ENCODE measurements at places on chromosomes 3 and 15.

- DNase-seq, result no peak
These were observed 218.0 kb upstream of the CDIN1 start for GRCh38 chr15:36361351-36361870.

- no peak for DNase-seq
These were observed 317.3 kb upstream of the WNT5A start for GRCh38 chr3:55804170-55805095.

GRCh38 chr3:16412192-16412800 is 101.2 kb downstream of the RFTN1 start:
- DNase-seq, result no peak

- DNase-seq, result no peak
These were observed 1261.1 kb downstream of the ROBO1 start for GRCh38 chr3:78506581-78507195.

DNA sequence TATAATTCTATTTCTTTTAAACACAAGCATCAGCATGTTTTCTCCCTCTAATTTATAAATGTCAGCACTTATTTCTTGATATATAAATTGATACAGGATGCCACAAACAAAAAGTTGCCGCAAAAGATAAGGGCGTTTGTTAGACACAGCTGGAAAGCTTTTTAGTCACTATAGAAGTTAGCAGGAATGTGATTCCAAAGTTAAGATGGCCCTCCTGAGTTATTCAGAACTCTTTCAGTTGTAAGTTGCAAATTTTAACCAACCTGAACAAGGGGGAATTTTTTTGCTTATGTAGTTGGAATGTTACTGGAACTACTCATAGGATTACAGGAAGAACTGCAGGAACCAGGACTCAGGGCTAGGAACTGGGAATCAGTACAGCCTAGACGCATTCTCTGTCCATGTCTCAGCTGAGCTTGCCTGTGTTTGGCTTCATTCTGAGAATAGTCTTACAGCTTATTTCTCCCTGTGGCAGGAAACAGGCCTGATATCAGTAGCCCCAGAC is 166.3 kb downstream of the VGLL4 start:
- no peak for DNase-seq

DNA sequence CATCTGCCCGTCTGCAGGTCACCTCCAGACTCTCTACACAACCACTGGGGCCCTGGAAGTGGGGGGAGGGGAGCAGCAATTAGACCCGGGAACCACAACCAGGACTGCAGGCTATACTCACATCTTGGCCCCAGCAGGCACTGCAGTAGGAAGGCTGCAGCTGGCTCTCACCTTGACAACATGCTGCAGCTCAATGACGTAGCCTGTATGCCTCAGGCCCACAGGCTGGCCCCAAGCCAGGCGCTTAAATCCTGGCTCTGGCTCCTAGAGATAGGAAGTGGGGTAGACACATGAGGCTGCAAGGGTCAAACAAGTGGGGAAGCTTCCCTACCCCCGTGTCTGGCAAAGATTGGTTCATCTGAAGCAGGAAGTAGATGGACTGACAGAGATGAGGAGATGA is 4.6 kb upstream of the QRICH1 start:
- DNase-seq, result no peak

DNA sequence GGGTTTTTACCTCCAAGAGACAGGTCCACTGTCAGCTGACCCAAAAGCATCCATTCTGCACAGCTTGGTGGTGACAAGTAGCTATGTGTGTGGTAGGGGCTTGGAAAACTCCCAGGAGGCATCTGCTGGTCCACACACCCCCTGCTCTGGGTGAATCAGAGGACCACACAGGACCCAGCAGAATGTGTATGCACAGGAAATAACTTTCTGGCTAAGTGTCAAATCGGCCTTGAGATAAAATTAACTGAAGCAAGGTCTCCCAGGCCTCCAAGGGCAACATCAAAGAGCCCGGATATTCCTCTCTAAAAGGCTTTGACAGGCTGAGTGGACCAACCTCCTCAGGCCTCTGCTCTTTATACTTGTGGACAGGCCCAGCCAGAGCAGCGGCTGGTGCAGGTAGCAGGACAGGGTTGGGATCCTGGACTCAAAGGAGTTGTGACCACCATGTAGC is 66.5 kb downstream of the CTNNB1 start:
- no peak for DNase-seq

- no peak for DNase-seq
These were observed 152.5 kb downstream of the ADAMTS17 start for GRCh38 chr15:100189319-100189718.

DNA sequence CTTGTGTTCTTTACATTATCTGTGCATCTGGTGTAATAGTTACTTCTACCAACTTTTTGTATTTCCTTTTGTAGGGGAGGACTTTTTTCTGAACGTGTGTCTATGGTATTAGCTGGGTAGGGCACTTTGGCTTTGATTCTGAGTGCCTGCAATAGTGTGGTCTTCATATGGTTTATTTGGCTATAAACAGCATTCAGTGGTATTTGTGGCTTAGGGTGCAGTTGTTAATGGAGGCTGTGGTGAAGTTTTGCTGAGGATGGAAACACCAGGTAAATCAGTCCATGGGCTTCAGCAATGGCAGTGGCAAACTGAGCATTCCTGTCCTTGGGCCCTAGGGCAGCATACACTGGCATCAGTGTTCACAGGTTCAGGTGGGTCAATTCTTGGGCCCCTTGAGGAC is 230.6 kb upstream of the CTNNB1 start:
- no peak for DNase-seq

- DNase-seq, result no peak
These were observed 201.2 kb upstream of the ARPP21 start for GRCh38 chr3:35438101-35438500.

GRCh38 chr3:128399221-128399915 is 67.3 kb downstream of the DNAJB8 start:
- DNase-seq, result no peak

- no peak for DNase-seq
These were observed 30.7 kb upstream of the SNRK start for GRCh38 chr3:43255662-43256061.

- DNase-seq, result no peak
These were observed 3.4 kb downstream of the PLXNB1 start for GRCh38 chr3:48426401-48426909.

- no peak for DNase-seq
These were observed 210.5 kb upstream of the TLE3 start for GRCh38 chr15:70308011-70308734.

- no peak for DNase-seq
These were observed 469.4 kb upstream of the ROBO2 start for GRCh38 chr3:76570436-76571057.

DNA sequence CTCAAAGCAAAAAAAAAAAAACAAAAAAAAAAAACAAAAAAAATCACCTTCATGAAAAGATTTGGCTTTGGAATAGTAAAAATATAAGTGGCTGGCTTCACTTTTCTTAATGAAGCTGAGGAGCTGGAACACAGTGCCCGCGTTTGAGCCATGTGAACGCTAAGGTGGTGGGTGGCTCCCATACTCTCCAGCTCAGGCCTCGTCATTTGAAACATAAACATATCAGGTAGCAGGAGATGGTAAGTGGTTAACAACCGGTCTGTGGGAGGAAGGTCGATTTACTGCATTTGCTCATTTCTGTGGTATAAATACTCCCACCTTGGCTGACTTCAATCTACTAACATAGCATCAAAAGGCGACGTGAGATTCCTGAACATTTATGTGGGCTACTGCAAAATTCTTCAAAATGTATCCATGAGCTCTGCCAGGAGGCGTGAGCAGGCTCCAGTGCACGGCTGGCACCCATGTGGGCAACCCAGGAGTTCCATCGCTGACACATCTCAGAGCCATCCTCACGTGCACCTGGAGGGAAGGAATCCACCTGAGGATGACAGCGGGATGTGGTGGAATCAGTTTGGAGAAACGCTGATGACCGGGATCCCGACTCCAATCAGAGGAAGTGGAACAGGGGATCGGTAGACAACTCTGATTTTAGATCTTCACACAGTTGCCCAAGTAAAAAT is 157.6 kb downstream of the ATP10A start:
- no peak for DNase-seq

GRCh38 chr3:45132568-45133211 is 13.5 kb downstream of the CDCP1 start:
- DNase-seq, result no peak

DNA sequence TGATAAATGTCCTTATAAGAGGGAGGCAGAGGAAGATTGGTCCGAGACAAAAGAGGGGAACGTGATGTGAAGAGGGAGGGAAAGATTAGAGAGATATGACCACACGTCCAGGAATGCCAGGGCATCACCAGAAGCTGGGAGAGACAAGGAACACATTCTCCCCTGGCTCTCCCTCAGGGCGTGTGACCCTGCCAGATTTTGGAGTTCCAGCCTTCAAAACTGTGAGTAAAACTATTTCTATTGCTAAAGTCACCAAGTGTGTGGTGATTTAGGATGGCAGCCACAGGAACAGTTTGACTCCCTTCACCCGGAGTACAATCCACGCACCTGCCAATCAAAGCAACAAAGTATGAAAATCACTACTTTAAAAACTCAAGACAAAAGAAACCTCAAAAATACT is 32.1 kb upstream of the TJP1 start:
- no peak for DNase-seq

GRCh38 chr3:22176911-22177310 is 425.9 kb upstream of the ZNF385D start:
- DNase-seq, result no peak

- no peak for DNase-seq
These were observed 267.7 kb downstream of the ZBTB20 start for GRCh38 chr3:114879059-114880031.

DNA sequence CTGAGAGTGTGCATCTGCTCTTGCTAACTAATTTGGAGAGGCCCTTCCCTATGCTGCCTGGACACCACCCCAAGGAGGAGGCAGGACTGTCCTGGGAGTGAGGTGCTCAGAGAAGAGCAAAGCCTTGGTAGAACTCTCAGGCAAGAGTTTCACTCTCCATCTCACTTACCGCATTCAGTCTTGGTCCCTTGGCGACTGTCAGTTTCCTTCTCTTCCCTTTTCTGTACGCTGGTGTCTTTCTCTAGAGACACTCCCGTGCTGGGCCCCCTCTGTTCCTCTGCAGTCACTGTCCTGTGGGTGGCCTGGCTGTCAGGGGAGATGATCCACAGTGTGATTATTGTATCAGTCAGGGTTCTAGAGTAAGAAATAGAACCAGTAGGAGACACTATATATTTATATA is 44.0 kb downstream of the IDH2 start:
- no peak for DNase-seq

DNA sequence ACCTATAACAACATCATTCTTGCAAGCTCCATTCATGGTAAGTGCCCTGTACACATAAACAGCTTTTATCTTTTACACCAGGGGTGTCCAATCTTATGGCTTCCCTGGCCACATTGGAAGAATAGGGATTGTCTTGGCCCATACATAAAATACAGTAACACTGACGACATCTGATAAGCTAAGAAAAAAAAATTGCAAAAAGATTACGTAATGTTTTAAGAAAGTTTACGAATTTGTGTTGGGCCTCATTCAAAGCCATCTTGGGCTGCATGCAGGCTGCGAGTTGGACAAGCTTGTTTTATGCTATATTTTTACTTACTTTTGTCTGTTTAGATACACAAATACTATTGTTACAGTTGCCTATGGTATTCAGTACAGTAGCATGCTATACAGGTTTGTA is 31.6 kb downstream of the ZNF654 start:
- no peak for DNase-seq

GRCh38 chr3:97306226-97306625 is 458.3 kb upstream of the ARL6 start:
- no peak for DNase-seq

All from activated T-helper 1 cell treated with anti-CD3 and anti-CD28 coated beads, Interleukin-2, amount 50 U/mL, for 16 hours (primary cell).